ENCODE measurements at places on chromosomes 1 and 21.

- no peak for DNase-seq
These were observed 21.1 kb downstream of the PAX7 start for GRCh38 chr1:18651713-18652112.

GRCh38 chr1:20654104-20654690, 7.0 kb downstream of the DDOST start:
- no peak for DNase-seq

DNA sequence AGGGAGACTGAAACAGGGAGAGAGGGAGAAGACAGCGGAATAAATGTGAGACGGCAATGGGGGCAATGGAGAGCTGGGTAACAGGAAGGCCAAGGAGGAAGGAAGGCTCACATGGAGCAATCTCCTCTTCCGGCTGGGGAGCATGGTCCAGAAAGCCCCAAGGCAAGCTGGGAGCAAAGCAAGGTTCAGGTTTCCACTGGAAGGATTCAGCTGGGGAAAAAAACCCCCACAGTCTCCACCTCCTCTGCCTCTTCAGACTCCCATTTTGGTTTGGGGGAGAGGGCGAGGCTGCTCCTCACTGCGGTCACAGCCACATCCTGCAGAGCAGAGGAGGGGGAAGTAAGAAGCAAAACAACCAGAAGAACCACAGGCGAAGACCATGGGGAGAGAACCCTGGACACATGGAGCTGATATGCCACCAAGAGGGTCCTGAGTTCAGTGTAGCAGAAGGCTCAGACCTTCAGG, 650 bp downstream of the TNFAIP8L2 start:
- peak; percentile 60 for DNase-seq

- no peak for DNase-seq
These were observed 195.2 kb upstream of the CHODL start for GRCh38 chr21:18049461-18049860.

- DNase-seq, result no peak
These were observed 83.0 kb downstream of the PEX14 start for GRCh38 chr1:10557714-10558113.

DNA sequence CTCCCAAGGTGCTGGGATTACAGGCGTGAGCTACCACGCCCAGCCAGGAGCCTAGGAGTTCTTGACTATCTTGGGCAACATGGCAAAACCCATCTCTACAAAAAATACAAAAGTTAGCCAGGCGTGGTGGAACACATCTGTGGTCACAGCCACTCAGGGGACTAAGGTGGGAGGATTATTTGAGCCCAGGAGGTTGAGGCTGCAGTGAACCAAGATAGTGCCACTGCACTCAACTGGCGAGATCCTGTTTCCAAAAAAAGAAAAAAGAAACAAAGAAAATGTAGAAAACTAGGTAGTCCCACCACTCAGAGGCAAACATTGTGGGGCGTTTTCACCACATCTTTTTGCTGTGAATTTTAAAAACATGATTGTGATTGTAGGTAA, 141.3 kb downstream of the ZZZ3 start:
- no peak for DNase-seq

GRCh38 chr1:165793951-165794350, 25.3 kb upstream of the TMCO1 start:
- no peak for DNase-seq

Data from CD4-positive, alpha-beta T cell treated with Interleukin-2 at 100 ng/mL for 4 hours (primary cell).